ENCODE measurements at places on chromosomes 5 and 9.

DNA sequence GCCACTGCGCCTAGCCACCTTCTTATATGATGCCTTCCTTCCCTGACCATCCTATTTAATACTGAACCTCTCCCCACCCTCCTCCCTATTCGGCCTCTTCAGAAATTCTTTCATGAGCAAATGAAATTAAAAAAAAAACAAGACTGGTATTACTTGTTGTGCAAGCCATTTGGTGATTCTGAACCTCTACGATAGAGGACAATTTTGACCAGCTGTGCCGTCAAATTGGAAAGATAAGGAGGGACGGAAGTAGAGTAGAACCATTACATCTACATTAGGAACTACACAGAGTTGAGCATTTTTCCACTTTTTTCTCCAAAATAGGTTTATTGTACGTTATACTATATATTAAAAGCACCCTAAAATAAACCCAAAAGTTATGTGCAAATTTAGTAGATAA, 2.9 kb downstream of the DHX29 start:
- no peak for DNase-seq

DNA sequence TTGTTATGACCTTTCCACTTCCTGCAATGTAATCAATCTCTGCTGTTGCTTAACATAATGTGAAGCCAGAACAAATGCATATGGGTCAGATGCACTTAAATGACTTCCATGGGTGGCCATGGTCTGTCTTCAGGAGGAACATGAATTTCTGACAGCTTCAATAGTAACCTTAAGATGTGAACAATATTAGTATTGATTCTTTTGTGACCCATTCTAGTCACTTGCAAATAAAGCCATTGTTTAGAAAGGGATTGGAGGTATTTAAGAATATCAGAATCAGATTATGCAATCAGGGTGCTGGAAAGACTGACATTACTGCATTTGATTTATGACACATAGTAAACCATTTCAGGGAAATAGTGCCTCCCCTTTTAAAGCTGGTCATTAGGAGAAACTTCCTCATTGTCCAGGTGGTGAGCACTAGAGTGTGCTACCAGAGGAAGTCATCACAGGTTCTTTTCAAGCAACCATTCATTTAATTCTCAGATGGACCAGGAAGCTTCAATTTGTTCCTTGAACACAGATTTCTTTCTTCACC, 32.1 kb downstream of the GRIN3A start:
- no peak for DNase-seq

DNA sequence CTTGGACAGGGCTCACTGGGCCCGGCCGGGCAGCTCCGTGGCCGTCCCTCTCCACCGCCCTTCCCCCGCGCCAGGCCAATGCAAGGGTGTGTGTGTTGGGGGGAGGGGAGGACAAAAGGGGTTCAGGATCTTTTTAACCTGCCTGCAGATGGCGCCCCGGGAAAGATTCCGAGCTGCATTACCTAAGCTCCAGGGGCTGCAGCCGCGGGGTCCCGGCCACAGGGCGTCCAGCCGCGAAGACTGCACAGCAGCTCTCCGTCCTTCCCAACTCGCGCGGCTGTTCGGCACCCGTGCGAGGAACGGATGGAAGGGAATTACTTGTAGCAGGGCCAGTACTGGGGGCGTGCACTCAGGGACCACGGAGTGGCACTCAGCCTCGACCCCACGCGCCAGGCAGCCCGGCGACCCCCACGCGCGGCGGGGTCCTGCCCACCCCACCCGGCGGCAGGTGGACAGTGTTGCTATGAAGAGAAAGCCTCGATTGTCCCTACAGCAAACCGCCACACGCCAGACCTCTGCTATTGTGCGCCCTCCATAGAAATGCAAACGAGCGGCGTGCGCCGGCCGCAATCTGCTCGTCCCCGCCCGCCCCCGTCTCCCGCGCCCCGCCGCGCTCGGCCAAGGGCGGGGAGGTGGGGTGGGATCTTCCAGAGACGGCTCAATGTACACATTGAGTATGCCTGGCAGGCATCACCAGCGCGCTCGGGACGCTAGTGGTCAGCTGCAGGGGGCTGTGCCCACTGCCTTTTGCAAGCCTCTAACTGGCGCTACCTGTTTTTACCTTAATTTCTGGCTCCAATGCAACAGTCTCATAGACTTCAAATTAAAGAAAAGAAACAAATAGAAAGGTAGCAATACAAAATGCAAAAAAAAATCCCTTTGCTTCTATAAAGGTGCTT, 796 bp upstream of the GADD45G start:
- peak; percentile 62 for DNase-seq

GRCh38 chr9:4164356-4164755, 135.5 kb downstream of the GLIS3 start:
- DNase-seq = no peak

DNA sequence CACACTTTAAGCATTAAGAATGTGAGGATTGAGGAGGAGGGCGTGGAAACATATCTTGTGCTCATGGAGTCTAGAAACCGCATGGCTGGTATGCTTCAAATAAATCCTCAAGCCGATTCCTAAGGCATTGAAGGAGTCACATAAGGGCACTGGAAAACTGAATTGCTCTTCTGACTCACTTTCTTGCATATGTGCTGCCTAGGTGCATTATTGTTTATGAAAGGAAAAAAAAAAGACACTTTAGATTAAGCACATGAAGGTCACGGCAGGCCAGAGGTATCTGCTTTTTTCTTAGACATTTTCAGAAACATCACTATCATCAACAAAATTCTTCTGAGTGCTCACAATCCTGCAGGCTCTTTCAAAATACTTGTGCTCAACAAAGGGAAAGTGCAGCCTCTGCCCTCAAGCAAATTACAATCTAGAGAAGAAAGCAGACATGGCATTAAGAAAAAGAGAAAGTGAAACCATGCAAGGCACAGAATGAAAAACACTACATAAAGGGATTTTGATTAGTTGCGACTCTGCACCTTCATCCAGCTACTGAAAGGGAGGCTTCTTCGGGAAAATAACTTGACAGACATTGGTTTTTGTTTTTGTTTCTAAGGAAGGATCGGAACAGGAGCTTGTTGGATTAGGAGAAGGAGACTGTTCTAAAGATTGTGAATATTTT, 2117.6 kb downstream of the MAT2B start:
- no peak for DNase-seq

DNA sequence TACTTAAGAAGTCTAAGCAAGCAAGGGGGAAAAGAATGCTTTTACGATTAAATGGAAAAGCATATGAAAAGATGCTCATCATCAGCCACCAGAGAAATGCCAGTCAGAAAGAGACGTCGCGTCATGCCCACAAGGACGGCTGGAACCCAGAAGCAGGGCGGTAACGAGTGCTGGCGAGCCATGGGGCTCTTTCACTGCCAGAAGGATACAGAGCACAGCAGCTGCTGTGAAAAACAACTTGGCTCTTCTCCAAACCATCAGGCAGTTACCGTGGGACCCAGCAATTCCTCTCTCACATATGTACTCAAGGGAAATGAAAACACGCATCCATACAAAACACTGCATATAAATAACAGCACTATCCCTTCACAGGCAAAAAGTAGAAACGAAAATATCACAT, 95.5 kb downstream of the CAMSAP1 start:
- no peak for DNase-seq

Measured in NCI-H526 treated with DMSO at 0.1 percent for 48 hours (cell line).